ENCODE measurements at places on chromosomes 2 and 18.
A peak's percentile ranks its signal among the peaks of the same experiment; 100 is the strongest.

DNA sequence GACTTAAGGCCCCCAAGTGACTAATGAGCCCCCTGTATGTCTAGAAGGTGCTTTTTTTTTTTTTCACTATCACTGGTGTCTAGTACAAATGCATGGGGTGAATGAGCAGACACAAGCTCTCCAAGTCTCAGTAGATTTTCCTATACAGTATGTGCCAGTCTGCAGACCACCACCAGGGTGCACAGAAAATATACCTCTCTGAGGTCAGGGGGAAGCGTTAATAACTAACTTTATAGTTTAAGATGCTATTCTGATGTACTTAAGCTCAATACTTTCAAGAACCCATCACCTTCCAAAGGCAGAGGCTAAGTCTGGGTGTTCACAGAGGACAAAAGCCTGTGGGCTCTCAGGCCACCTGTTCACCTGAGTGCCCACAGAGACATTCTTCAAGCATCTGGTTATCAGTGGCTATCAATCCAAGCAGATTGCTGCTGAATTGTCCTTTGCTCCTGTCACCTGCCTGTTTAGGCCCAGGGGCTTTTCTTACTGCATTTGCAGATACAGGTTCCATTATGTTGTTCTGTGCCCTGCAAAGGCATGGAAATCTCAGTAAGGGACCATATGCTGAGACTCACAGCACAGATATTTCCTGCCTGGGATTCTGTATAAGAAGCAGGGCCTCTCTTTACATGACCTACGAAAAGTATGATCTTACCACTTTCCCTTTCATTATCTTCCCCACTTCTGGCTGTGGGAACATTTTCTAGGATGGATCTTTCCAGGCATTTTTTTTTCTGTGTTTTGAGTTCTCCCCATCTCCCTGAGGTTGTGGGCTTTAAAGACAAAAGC is 534.6 kb downstream of the TNS1 start:
- no peak for DNase-seq

DNA sequence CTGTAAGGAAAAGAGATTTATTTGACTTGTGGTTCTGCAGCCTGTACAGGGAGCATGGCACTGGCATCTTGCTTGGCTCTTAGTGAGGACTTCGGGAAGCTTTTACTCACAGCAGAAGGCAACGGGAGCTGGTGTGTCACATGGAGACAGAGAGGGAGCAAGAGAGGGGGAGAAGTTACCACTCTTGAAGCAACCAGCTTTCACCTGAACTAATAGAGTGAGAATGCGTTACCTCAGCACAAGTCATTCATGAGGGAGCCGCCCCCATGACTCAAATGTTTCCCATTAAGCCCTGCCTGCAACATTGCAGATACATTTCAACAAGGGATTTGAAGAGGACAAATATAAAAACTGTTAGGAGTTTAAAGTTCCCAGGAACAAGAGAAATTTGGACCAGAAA is 190.0 kb downstream of the CYRIA start:
- no peak for DNase-seq

DNA sequence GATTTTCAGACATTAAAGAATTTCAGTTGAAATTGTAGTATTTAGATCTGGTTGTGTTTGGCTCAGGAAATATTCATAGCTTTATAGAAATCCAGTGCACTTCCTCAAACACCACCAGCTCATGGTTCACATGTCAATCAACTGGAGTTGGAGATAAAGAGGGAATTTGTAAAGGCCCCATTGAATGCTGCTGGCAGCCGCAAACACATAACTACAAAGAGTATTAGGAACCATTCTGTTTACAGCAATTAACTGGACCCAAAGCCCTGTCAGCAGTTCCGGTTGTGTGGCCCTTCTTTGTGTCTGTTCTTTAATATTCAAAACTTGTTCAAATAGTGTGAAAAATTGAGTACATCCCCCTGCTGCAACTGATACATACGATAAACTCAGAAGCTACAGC is 107.4 kb upstream of the LRRTM4 start:
- no peak for DNase-seq

- no peak for DNase-seq
Observed at GRCh38 chr18:13086906-13087305, 95.7 kb downstream of the CEP192 start.

DNA sequence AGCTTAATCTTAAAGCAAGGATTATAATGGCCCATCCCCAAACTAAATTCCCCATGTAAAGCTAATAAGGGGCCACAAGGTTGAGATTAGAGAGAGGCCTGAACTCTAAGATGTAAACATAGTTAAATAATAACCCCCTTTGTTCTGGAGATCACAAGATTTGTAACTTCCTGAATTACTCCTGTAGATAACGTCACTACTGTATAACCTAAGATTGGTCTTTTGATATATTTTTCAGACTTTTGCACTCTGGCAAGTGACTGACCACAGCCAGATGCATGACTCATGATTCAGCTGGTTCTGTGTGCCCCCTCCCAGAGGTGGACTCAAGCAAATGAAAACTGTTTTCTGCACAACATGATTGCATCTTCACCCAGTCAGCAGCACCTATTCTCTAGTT is 686.0 kb upstream of the DDX18 start:
- DNase-seq = no peak

GRCh38 chr2:48145845-48146452 is 239.7 kb upstream of the FBXO11 start:
- no peak for DNase-seq

DNA sequence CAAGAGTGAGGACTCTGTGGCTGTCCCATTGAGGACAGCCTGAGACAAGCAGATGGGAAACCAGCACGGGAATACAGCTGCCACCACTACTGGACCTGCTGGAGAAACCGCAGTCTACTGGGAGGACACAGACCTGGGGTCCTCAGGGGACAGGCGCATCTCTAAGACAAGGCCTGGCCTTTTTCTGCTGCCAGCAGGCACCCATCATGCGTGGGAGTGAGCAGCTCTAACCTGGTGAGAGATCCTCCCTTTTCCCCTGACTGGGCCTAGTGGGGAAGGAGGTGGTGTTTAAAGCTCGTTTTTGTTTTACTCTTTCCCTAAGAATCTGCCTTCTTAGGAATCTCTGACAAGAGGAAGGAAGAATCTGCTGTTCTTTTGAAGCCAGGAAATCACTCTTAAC is 36.6 kb downstream of the CYRIA start:
- no peak for DNase-seq

DNA sequence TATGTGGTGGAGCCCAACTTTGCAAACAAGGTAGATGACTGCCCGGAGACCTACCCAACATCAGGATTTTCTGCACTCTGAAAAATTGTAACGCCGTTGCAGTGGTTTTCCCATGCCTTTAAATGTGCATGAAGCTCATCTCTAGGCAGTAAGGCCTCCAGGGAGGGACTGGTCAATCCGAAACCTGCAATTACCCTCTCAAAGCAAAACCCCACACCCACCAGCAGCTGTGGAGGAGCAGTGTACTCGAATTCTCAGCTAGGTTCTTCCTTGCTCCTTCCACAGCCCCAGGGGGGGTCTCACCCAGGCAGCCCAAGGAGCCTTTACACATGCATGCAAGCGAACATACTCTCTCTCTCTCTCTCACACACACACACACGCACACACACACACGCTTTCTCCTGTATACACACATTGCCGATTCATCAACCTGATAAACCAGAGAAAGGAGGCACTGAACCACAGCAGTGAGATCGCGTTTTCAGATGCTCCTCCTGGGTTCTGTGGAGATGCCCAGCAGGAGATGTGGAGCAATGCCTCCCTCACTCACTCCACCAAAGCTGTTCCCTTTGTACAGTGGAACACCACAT is 109.2 kb downstream of the VIT start:
- no peak for DNase-seq

DNA sequence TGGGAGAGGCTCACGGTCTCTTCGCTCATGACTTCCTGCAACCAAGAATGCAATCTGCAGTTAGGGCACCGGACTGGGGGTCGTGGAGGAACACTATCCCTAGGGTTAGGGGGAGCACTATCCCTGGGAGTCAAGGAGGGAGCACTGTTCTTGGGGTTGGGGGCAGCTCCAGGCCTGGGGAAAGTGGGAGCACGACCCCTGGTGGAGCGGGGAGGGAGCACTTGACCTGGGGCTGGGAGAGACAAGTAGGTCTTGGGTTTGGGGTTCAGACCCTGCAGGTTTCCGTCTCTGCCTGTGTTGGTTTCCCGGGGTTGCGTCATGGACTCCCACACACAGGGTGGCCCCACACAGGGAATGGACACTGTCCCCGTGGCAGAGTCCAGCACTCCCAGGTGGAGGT is 133.6 kb downstream of the TPO start:
- no peak for DNase-seq

- DNase-seq = no peak
Observed at GRCh38 chr2:129925381-129925780, 54.1 kb upstream of the RAB6C start.

- DNase-seq = no peak
Observed at GRCh38 chr2:98869870-98870269, 66.2 kb downstream of the CRACDL start.

DNA sequence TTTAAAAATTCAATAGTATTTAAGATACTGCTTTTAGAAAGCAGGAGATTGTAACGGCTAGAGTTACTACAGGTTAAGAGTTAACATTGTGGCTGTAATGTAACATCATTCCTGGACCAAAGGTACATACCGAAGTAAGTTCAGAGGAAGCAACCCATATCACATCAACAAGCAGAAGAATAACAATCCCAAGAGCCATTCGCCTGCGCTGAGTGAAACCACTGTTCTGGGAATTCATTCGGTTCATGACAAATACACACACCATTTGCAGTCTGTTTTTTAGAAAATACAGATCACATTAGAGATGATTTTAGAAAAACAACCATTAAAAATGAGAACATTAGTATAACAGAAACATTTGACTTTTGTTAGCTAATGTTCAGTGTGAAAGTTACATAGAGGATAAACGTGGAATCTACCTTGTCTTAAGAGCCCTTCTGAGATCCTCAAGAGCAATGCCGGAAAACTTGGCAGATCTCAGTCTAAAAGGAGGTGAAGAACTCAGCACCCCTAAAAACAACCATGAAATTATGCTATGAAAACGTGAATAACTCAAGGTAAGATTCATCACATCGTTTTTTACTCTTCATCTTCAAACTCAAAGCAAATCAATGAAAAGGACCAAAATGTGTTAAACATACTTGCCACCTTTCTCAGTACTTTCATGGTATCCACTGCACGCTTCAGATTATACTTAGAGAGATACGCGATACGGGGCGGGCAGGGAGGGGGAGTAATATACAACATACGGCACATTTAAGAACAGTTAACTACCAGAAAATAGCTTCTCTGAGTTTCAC is 1.2 kb downstream of the SLC35F5 start:
- DNase-seq = peak; percentile 33

GRCh38 chr18:70453058-70453775 is 164.4 kb downstream of the SOCS6 start:
- no peak for DNase-seq

DNA sequence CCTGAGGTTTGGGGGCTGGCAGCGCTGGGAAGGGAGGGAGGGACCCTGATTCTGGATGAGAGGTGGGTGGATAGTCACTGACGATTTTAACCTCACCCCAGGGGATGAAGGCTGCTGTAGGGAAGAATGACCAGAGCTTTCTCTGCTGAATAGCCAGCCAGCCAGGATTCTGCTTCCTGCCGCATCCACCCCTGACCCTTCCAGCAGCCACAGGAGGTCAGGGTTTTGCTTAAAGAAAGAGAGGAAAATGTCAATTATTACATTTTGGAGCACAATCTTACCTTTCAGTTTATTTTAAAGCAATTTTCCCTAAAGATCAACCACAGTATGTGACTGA is 217.7 kb downstream of the GBX2 start:
- no peak for DNase-seq

DNA sequence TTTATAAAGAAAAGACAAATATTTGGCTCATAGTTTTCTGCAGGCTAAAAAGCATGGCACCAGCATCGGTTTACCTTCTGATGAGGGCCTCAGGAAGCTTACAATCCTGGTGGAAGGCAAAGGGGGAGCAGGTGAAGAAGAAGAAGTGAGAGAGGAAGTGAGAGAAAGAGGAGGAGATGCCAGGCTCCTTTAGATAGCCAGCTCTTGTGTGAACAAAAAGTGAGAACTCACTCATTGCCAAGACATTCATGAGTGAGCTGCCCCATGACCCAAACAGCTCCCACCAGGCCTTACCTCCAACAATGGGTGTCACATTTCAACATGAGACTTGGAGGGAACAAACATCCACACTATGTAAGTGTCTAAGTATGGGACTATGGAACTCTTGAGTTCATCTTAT is 14.3 kb downstream of the CCDC150 start:
- no peak for DNase-seq

GRCh38 chr2:41972819-41973218 is 75.0 kb upstream of the PKDCC start:
- DNase-seq = no peak

DNA sequence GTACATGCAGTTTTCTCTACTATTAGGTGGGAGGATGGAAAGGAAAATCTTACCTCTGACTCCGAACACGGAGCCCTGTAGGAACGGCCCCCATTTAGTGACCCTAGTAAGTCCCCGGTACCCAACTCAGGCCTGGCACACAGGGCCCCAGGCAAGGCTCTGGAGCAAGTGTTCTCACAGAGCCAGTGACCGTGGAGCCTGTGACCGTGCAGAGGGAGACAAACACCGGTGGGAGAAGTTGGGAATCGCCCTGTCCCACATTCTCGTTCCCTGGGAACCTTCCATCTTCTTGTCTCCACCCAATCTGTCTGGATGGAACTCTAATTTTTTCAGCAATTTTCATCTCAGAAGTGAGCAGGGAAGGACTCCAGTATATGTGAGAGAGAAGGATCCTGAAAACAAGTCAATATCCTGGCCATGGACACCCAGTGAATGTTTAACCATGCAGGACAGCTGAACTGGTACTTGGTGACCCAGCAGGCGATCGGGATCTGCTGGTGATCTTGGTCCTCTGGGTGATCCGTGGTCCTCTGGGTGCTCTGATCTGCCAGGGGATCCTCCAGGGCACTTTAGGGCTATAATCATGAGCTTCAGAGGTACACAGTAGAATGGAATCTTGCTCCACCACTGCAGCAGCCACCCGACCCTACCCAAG is 348.6 kb upstream of the ID2 start:
- DNase-seq = no peak

GRCh38 chr2:218659988-218660358 is 490 bp downstream of the BCS1L start:
- DNase-seq = no peak

- no peak for DNase-seq
Observed at GRCh38 chr2:170369228-170369627, 191.3 kb downstream of the MYO3B start.

GRCh38 chr2:70412294-70413070 is 110.6 kb upstream of the FAM136A start:
- DNase-seq = peak; percentile 17

All from dermis microvascular lymphatic vessel endothelial cell (primary cell).